Stimulated activated CD8-positive, alpha-beta memory T cell treated with anti-CD3 and anti-CD28 coated beads, Interleukin-15, amount 100 ng/mL, for 1 hour (primary cell): ENCODE measurements at places on chromosomes 16 and 17.
A peak's percentile ranks its signal among the peaks of the same experiment; 100 is the strongest.

DNA sequence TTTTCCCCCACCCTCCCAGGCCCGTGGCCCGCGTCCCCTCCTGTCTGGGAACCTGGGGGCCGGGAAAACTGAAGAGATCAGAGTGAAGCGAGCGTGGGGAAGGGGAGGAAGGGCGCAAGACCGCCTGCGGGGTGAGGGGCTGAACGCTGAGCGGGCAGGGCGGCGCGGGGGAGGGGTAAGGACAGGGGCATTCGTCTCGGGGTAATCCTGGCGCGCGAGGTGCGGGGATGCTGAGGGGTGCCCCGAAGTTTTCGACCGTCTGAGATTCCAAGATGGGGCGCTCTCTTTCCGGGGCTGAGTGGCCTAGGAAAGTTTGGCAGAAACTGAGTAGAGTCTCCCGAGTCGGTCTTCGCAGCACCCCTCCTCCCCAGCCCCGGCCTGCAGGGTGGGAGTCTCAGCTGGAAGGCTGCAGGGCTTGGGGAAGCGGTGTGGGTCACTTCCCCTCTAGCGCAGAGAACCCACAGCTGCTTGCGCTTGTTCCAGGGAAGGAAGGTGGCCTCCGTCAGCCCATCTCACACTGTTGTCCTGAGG, 555 bp downstream of the TTYH2 start:
- DNase-seq = no peak

GRCh38 chr16:65178151-65178550, 56.3 kb upstream of the CDH11 start:
- DNase-seq = no peak

- DNase-seq = peak; percentile 24
Measured at GRCh38 chr17:41812381-41813151, at the start of gene FKBP10. TSS of gene FKBP10 (plus strand) at chr17:41813004. CDS start at chr17:41813035, 31 bp downstream.

- no peak for DNase-seq
Measured at GRCh38 chr17:45388604-45389325, 43.9 kb downstream of the ARHGAP27 start.

- no peak for DNase-seq
Measured at GRCh38 chr17:12365805-12366204, 299.9 kb upstream of the MYOCD start.

GRCh38 chr16:48101069-48101674, 54.6 kb downstream of the ABCC12 start:
- DNase-seq = no peak

- no peak for DNase-seq
Measured at GRCh38 chr17:45149669-45150664, 1.7 kb downstream of the HEXIM1 start.

DNA sequence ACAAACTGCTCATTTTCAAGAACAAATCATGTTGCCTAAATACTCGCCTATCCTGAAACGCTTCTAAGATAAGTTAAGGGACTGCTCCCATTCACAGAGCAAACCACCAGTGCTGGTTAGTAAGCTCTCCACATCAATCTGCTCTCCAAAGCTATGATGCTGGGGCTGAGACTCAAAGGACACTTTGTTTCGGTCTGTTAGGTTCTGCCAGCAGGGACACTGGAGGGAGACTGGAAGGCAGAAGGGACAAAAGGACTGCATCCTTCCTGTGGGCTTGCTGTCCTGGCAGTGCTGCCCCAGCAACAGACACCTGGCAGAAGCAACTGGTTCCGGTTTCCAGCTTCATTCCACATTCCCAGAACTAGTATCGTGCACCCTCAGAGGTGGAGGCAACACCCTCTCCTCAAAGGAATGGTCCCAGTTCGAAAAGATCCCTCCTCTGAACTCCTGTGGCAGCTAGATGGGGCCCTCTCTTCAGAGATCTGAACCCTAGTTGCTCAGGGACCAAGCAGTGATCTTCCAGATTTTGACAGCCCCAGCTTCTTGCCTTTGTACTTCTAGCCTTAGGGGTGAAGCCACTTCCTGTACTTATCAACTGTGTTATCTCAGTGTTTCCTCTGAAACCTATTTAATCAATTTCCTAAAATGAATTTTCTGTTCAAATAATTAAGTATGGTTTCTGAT, 73.4 kb upstream of the GSG1L start:
- no peak for DNase-seq

GRCh38 chr17:47197821-47198220, 8.7 kb upstream of the CDC27 start:
- DNase-seq = no peak

DNA sequence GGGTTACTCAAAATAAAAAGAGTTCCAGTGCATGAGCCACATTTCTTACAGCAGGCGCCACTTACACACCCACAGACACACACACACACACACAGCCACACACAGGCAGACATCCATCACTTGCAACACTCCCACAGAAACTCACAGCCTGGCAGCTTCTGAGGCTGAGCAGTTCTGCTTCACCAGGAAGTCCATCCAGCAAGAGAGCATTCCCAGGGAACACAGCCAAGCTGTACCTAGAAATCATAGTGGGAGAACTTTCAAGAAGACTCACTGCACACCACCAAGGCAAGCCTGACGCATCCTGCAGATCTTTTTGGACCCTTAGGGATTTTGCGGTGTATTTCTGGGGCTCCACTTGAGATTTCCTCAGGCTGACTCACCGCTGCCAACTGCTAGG, 140.9 kb upstream of the WSB1 start:
- DNase-seq = no peak

DNA sequence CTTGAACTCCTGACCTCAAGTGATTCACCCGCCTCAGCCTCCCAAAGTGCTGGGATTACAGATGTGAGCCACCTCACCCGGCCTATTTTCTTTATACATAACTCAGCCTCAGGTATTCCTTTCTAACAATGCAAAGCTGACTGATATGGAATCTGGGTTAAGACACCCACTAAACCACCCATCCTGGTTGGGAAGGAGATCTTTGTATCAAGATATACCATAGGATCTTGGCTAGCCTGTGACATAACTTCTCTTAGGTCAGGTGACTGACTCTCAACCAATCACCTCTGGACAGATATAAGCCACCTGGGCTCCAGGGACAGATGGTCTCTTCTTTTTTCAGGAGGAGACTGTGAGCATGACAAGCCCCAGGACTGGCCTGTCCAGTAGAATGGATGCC, 51.2 kb upstream of the NKD1 start:
- no peak for DNase-seq

- no peak for DNase-seq
Measured at GRCh38 chr16:66091471-66091891, 275.0 kb upstream of the CDH5 start.

DNA sequence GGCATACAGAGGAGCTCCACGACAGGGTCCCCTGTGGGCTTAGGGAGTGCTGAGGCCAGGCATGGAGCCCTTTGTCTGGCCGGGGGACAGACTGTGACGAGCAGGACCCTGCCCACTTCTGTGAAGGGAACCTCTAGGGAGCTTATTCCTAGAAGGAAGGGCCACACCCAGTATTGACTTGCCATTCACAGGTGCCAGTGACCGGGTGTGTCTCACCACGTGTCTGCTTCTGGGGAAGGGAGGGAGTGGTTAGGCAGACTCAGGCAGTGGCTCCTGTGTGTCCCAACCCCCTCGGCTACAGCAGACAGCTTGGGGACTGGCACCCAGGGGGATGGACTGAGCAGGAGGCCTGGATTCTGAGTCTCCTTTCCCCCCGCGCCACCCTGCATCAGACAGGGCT, 57.2 kb downstream of the SOCS1 start:
- no peak for DNase-seq

GRCh38 chr17:16888413-16889087, 83.4 kb downstream of the TNFRSF13B start:
- no peak for DNase-seq

DNA sequence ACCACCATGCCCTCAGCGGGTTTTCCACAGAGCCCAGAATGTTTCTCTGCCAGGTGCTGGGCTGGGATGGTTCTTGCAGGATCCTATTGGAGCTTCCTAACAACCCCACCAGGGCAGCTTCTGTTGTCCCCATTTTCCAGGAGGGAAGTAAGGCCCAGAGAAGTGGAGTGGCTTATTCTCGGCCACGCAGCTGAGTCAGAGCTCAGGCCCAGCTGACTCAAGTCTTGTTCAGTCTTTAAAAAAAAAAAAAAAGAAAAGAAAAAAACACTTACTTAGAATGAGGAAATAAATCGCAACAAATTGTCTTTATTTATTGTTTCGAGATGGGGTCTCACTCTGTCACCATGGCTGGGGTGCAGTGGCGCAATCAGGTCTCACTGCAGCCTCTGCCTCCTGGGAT, 413.0 kb downstream of the CPPED1 start:
- DNase-seq = no peak

DNA sequence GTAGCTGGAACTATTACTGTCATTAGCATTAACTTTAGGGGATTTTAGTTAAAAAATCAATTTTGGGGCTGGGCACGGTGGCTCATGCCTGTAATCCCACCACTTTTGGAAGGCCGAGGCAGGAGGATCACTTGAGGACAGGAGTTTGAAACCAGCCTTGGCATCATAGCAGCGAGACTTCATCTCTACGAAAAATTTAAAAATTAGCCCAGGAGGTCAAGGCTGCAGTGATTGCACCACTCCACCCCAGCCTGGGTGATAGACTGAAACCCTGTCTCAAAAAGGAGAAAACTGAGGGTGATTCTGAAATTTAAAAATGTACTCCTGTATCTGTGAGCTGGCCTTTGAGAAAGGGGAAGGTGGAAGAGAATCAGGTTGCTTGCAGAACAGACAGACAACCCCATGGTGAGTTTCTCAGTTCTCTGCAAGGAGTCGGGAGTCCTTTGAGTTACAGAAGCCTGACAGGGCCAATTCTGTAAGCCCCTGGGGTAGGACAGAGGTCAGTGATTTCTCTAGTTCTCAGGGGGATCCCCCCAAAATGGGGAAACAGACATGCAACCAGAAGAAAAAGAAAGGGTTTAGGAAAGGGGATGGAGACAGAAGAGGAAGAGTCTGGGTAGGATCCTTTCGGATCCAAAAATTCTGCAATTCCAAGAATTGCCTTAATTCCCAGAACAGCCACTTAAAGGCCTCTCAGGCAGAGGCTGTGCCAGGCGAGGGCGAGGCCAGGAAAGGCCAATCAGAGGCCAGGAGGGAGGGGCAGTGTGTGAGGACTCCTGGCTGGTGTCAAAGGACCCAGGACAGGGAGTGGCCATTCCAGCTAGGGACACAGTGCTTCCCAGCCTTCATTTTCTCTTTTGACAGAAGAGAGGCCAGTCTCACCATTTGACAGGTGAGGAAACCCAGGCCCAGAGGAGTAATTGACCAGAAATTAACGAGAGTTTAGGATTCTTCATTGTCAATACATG, 6.7 kb downstream of the NUPR1 start:
- DNase-seq = no peak

GRCh38 chr16:74778646-74779045, 4.0 kb upstream of the FA2H start:
- DNase-seq = no peak

DNA sequence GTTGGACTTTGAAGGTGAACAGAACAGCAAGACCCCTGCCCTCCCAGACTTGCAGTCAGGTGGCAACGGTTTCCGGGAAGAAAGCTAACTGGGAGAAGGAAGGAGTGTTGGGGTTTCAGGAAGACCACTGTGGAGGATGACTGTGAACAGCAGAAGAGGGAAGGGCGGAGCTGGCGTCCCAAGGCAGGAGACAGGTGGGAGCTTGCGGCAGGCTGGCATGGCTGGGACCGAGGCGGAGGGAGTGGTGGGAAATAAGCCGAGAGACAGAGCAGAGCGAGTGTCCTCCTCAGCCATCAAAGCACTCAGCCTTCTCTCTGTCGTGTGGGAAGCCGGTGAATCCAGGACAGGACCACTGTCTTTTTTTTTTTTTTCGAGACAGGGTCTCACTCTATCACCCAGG, 108.5 kb upstream of the CACNG5 start:
- no peak for DNase-seq

DNA sequence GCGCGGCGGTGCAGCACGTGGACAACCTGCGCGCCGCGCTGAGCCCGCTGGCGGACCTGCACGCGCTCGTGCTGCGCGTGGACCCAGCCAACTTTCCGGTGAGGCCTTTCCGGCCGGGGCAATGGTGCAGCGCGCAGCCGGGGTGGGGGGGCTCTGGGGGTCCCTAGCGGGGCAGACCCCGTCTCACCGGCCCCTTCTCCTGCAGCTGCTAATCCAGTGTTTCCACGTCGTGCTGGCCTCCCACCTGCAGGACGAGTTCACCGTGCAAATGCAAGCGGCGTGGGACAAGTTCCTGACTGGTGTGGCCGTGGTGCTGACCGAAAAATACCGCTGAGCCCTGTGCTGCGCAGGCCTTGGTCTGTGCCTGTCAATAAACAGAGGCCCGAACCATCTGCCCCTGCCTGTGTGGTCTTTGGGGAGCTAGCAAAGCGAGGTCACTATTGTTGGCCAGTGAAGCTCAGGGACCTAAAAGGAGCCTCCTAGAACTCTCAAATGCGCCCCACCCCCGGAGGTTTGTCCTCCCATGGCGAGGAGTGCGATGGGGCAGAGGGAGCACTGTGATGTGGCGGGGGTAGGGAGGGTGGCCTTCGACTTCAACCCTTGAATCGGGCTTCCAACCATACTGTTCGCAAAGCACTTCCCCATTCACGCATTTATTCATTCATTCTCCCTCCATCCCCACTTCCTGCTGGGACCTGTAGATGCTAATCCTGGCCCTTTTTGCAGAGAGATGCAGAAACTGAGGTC, 770 bp downstream of the HBM start:
- no peak for DNase-seq
